ENCODE measurements at places on chromosomes 3 and 15.

DNA sequence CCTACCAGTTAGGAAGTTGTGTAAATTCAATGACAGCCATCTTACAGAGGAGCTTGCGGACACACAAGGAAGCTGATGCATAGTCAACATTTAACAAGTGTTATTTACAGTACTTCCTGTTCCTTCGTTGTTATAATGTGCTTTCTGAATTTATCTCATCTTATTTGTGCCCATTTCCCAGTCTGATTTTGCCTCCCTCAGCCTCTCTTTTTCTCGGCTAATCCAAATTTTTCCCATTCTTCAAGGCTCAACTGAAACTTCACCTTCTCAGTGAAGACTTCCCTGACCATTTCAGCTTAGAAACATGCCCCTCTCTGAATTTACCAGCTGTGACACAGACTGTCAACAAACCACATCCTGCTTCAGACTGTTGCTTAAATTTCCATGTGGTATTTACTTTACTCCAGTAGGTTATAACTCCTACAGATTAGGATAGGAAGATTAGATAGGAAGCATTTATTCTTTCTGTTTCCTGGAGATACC, 55.7 kb upstream of the CP start:
- no peak for DNase-seq

DNA sequence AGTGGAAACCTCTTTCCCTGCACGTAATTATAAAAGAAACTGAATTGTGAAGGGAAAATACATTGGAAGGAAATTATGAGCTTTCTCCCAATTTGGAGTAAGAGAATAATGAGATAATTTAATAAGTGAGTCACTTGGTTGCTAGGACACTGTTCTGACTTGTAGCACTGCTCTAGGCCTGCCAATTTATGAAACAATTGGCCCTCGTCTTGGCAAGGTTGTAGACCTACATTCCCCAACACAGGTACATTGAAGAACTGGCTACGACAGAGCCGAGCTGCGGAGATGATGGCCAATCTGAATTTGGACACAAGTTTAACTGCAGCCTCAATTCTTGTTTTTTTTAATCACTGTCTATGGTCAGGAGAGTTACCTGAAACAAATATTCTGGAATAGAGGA, 674.1 kb downstream of the MECOM start:
- DNase-seq = no peak

GRCh38 chr3:175227126-175227525, 368.0 kb downstream of the NAALADL2 start:
- DNase-seq = no peak

DNA sequence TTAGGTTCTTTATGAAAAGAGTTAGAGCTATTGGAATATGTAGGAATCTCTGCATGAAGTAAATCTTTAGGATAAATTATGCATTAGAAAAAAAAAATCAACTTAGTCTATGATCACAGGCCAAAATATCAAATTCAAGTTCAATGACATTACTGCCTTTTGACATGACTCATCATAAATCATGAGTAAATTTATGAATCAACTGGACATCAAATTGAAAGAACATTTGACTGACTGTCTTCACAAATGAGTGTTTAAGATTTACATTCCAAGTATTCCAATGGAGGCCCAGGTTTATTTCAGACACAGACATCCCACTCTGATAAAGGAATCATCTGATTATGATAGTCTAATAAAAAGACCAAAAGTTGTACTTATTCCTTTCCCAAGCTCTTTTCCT, 192.8 kb upstream of the TTC14 start:
- DNase-seq = no peak

- DNase-seq = no peak
These were observed 242.1 kb downstream of the RAP2B start for GRCh38 chr3:153404157-153404556.

DNA sequence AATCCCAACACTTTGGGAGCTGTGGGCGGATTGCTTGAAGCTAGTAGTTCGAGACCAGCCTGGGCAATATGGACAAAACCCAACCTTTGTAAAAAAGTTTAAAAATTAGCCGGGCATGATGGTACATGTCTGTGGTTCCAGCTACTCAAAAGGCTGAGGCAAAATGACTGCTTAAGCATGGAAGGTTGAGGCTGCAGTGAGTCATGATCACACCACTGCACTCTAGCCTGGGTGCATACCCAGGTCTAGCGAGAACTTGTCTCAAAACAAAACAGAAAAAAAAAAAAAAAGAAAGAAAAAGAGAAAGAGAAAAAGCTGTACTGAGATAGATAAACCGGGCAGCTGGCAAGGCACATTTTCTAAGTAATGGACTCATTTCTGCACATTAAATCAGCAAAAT, 10.6 kb downstream of the ARPP19 start:
- no peak for DNase-seq

GRCh38 chr15:50458348-50459112, 34.3 kb downstream of the USP8 start:
- DNase-seq = no peak

DNA sequence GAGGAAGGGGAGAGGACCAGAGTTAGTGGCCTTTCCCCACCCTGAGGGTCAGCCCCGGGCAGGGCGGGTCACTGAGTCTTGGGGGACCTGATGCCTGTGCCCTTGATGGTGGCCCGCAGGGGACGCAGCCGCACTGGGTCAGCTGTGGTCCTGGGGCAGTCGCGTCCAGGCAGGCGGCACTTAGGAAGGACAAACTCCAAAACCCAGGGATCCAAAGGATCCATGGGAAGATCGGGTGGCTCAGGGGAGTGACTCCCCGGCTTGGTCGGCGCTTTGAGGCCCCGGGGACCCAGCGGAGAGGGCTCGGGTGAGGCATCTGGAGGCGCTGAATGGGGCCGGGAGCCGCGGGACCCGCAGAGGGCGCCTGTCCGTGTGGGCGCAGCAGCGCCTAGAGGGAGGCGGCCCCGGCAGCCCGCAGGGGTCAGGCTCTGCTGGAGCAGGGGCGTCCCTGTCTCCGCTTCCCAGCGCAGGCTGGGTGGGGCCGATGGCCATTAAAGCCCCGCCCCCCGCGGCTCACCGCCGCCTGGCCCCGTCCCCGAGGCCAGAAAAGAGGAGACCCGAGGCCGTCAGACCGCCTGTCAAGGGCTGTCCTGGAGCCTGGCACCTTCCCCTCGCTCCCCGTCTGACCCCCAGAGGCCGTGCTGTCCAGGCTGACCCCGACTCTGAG, 17.5 kb downstream of the CIDEC start:
- peak; percentile 63 for DNase-seq

DNA sequence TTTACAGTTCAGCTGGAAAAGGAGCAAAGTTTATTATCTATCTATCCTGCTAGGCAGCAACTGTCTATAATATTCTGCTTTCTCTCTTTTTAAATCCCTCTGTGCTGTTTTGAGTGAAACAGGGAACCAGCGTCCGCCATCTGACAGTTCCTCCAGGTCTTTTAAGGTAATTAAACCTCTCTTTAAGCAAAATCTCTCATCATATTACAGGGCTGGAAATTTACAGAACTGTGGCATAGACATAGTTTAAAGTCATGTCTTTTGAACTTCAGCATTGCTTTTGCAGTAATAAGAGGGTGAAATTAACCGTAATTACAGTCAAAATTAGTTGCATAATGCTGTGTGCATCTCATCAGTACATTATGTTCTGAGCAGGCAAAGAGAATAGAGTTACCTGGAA, 263.4 kb upstream of the KCNMB2 start:
- DNase-seq = no peak

GRCh38 chr3:110731148-110731547, 340.5 kb upstream of the NECTIN3 start:
- DNase-seq = no peak

DNA sequence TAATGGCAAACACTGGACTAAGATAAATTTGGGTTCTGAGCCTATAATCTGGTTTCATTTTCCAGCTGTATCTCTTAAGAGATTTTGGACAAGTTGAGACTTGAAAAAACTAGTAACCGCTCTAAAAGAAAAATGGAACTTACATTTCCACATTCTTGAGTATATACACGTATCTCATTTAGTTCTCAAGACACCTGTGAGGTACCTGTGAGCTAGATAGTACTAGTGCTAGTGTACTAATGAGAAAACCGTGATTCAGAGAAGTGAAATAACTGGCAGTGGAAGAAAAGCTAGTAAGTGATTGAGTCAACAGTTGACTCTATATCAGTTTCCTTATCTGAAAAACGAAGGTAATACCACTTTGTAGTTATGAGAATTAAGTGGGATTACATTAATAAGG, 62.2 kb upstream of the PAQR5 start:
- DNase-seq = no peak

DNA sequence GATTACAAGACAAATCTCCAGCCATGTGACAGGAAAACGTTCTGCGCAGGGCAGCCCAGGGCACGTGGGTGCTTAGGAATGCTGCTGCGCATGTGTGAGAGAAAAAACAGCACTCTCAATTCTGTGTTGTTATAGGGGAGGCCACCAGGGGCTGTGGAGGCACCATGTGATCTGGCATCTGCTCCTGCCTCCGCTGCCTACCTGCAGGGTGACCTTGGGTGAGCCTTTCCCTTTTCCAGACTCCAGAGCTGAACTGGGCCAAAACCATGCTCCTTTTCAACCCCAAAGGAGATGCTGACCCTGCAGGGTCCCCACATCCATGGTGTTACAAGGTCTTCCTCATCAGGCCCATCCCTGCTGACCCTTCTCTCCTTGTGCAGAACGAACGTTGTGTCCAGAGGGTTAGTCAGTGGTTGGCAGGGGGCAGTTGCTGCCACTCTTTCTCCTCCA, 81.5 kb upstream of the RASGRF1 start:
- DNase-seq = no peak

DNA sequence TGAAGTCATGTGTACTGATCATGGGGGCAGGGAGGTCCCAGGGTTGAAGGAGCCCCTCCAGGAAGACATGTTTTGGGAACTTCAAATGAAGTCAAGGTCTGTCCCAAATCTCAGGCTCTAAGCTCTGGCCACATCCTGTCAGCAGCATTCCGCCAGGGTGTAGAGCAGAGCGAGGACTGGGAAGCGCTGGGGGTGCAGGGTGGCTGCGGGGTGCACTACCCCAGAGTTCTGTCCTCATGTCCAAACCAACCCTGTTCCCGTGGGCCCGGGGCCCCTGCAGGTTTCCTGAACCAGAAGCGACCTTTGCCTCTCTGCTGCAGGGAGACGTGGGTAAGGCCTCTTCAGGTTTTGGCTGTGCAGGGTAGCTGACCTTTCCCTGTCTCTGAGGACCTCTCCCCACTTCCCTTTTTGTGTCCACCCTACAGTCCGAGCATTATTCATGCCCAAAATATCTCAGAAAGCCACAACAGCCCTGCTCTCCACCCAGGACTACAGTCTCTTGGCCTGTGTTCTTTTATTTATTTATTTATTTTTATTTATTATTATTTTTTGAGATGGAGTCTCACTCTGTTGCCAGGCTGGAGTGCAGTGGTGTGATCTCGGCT, 26.6 kb upstream of the FLNB start:
- no peak for DNase-seq

DNA sequence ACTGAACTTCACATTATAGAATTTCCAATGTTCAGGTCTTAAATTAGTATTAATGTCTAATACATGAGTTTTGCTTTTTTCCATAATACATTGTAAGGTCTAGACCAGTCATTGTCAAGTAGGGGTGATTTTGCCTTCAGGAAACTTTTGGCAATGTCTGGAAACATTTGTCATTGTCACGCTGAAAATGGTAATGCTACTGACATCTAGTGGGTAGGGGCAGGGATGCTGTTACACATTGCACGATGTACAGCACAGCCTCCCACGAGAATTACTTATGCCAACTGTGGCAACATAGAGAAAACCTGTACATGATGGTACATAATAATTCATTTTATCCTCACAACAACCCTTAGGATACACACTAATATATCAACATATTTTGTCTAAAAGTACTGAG, 384.1 kb downstream of the CADM2 start:
- no peak for DNase-seq

DNA sequence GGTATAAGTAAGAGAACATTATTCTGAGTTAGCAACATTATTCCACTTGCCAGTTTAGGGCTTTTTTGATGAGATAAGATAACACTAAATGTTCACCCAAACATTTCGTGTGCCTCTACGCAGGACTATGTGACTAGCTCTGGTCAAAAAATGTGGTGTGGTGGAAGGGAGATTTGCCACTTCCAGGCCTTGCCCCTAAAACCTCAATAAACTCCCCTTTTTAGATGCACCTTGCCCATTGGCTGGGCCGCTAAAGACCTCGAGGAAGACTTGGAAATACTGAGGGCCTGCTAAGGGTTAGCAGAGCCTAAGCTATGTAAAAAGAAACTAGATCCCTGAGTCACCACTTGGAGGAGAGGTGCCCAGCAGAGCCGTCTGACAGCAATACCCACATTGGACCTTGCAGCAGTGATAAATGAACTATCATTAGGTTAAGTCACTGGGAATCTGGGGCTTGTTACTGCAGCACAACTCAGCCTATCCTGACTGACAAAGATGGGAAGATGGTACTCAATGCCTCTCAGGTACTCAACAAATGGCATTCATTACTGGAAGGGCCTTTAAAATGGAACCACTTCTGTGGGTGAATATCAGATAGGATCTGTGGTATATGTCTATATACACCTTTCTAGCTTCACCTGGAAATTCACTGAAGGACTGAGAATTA, 331.5 kb upstream of the TLE3 start:
- no peak for DNase-seq

- no peak for DNase-seq
These were observed 104.2 kb upstream of the THRB start for GRCh38 chr3:24598695-24599470.

DNA sequence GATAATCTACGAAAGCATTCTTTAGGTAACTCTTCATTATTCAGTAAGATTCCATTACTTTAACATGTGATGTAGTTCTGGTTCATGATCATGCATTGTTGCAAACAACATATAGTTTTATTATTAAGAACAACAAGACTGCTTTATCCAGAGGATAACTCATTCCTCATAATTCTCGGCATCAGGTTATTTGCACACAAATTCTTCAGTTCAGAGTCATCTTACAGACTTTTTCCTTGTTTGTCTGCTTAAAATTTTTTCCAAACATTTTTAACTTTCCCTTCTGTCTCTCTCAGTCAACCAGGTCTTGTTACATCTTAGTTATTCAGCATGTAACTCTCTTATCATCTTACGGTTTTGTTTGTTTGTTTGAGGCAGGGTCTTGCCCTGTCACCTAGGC, 60.1 kb downstream of the VGLL3 start:
- DNase-seq = no peak

GRCh38 chr3:157098823-157099185, 61.1 kb downstream of the CCNL1 start:
- no peak for DNase-seq

Measured in right forelimb (tissue), 1 donor.